Kidney (tissue), 22 donors: ENCODE measurements at places on chromosomes 3 and 15. TPM values are rescaled to one million over a fixed set of nuclear protein-coding genes. Genes with fewer than 3 reads are reported as not detected.

C15orf39 gene
- 32.7 TPM for total RNA-seq

CLRN1 gene
- not detected for total RNA-seq

PLSCR2 gene
- total RNA-seq: 1.4 TPM

CORO2B gene
- total RNA-seq: 7.9 TPM

MAN2C1 gene
- total RNA-seq: 246 TPM

CCDC54 gene
- total RNA-seq: not detected

LTK gene
- 0.91 TPM for total RNA-seq

ACSBG1 gene
- total RNA-seq: 0.13 TPM

PTPN23 gene
- 48.5 TPM for total RNA-seq

P4HTM gene
- total RNA-seq: 63.7 TPM

TP63 gene
- total RNA-seq: 1.1 TPM

TIMP4 gene
- 7.6 TPM for total RNA-seq

GAP43 gene
- total RNA-seq: 0.19 TPM

GPR149 gene
- not detected for total RNA-seq

NUP210 gene
- total RNA-seq: 22.9 TPM

ARPP21 gene
- total RNA-seq: 0.44 TPM

LYSMD4 gene
- total RNA-seq: 8.6 TPM

CCDC39 gene
- total RNA-seq: 0.60 TPM

SPESP1 gene
- 4.1 TPM for total RNA-seq

ZNF80 gene
- total RNA-seq: 0.28 TPM

CAMK1 gene
- 31.2 TPM for total RNA-seq

LRRIQ4 gene
- not detected for total RNA-seq

GOLGA6L4 gene
- total RNA-seq: 5.6 TPM

MITF gene
- 52.6 TPM for total RNA-seq

CD276 gene
- 31.5 TPM for total RNA-seq

RARRES1 gene
- 94.0 TPM for total RNA-seq

MORC1 gene
- total RNA-seq: 0.06 TPM

RNU6-1 gene
- not detected for total RNA-seq

MKRN2OS gene
- 1.7 TPM for total RNA-seq

RNU5B-1 gene
- total RNA-seq: 54.0 TPM

ERICH6 gene
- 0.19 TPM for total RNA-seq

THRB gene
- total RNA-seq: 17.2 TPM

DNAH12 gene
- total RNA-seq: 0.38 TPM

DPPA2 gene
- total RNA-seq: 0.19 TPM

GOLGA8S gene
- total RNA-seq: 0.60 TPM

CAMKV gene
- total RNA-seq: 0.16 TPM

TMEM40 gene
- not detected for total RNA-seq

ARGFX gene
- not detected for total RNA-seq

CDAN1 gene
- 13.1 TPM for total RNA-seq

WDR93 gene
- total RNA-seq: 2.5 TPM

ARNT2 gene
- total RNA-seq: 38.2 TPM

FETUB gene
- not detected for total RNA-seq

TIMMDC1 gene
- total RNA-seq: 114 TPM

CAPN7 gene
- 40.7 TPM for total RNA-seq

CCR1 gene
- 13.8 TPM for total RNA-seq

ARL14 gene
- total RNA-seq: 0.31 TPM

SEMA6D gene
- total RNA-seq: 16.9 TPM

TNFAIP8L3 gene
- 8.9 TPM for total RNA-seq

NANOGP8 gene
- total RNA-seq: 1.3 TPM

FBLN2 gene
- total RNA-seq: 43.4 TPM

CFAP91 gene
- 14.1 TPM for total RNA-seq
